ENCODE measurements at places on chromosomes 5 and 9.
A peak's percentile ranks its signal among the peaks of the same experiment; 100 is the strongest.

GRCh38 chr9:81999806-82000205, 11.2 kb downstream of the SPATA31D1 start:
- DNase-seq = no peak

GRCh38 chr9:123395689-123396511, 39.9 kb downstream of the CRB2 start:
- DNase-seq = no peak

GRCh38 chr5:113213551-113214425, 221.0 kb downstream of the TSSK1B start:
- no peak for DNase-seq

- no peak for DNase-seq
These were observed 396.1 kb upstream of the MPDZ start for GRCh38 chr9:13675638-13676000.

- peak; percentile 46 for DNase-seq
These were observed 18.0 kb downstream of the DNLZ start for GRCh38 chr9:136345281-136346156.

DNA sequence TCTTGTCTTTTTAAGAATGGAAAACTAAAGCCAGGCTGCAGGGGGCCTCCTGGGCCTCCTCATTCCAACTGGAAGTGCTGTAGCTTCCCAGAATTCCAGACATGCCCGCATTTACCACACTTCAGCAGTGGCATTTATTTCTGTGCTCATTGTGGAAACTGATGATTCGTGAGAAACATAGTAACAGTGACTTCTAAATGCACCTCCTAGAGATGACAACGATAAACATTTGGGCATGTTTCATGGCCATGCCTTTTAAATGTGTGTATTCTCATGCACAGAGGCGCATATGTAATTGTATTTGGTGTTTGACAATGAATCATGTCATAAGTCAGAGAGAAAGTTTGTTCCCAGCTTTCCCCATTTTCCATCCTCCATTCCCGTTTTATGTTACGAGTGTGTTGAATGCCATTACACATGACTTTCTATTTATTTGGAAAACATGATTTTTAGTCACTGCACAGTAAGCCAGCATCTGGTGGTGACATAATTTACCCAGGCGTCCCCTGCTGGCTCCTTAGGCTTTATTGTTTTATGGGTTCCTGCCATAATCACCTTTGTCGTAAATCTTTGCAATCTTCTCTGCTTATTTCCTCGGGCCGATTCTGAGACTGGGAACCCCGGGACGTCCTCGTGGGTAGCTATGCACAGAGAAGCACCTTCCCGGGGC, 68.8 kb upstream of the FCN2 start:
- DNase-seq = no peak

DNA sequence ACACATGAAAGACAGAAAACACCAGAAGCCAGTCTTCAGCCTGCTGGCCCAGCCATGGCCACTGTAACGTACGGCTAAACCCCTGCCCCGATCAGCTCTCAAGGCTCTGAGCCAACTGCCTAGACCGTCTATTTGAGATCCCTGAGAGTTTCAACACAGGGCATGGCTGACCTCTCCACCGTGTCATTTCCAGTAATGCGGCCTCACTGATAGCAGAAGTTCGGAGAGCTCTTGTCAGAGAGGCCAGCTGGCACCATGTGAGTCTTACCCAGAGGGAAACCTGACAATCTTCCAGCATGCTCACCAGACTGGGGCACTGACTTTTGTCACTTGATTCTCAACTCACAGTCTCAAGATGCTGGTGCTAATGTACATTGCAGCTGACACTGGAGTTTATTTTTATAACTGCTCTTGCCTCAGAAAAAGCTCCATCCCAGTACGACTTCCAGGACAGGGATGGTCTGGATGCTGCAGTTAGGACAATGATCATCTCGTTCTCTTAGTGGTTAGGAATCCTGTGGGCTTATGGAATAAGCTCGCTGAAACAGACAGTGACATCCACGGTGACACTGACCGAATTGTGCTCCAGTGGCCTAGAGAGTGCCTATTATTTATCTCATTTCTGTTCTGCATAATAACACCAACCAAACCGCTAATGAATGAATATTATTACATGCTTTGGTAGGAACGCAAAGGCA, 372.7 kb downstream of the ICE1 start:
- peak; percentile 0 for DNase-seq

GRCh38 chr5:165258197-165258771, 1752.9 kb downstream of the MAT2B start:
- DNase-seq = no peak

GRCh38 chr9:9319007-9319406, 1293.8 kb downstream of the PTPRD start:
- no peak for DNase-seq

DNA sequence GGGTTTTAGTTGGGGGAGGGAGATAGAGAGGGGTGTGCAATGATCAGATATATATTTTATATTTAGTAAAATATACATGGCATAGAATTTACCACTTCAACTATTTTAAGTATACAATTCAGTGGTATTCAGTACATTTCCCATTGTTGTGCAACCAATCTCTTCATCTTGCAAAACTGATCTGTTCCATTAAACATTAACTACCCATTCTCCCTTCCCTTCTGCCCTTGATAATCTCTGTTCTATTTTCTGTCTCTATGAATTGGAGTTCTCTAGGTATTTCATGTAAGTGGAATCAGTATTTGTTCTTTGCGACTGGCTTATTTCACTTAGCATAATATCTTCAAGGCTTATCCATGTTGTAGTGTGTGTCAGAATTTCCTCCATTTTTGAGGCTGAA, 38.6 kb downstream of the TGFBI start:
- no peak for DNase-seq

DNA sequence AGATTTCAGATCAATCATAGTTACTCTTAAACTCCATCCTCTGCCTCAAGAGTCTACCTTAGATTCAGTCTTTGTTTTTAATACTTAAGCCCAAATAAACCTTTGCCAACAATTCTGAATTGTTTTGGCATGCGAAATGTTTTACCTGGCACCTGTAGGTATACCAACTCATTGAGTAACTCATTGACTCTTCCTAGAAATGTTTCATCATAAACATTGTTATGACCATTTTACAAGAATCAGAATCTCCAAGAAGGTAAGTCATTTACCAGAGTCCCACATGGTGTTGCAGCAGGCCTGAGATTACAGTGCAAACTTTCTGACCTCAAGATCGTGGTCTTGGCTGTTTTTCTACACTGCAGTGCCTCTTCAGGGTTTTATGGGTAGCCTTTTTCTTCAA, 750.4 kb downstream of the BRINP1 start:
- no peak for DNase-seq

- DNase-seq = no peak
These were observed 68.6 kb downstream of the VCAN start for GRCh38 chr5:83540105-83540504.

DNA sequence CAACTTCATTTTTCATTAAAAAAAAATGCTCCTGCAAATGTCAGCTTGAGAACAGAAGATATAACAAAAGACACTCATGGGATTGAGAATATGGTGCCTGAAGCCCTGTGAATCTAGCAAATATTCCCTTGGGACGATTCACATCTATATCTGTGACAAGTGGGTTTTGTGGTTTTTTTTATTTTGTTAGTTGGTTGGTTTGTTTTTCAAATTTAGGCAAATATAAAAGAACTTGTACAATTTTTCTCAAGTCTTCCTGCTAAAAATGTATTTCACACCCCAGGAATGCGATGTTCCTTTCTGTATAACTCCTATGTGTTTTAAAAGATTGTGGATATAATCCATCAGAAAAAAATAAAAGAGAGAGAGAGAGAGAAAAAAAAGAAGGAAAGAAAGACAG, 1061.8 kb upstream of the ARRDC3 start:
- no peak for DNase-seq

DNA sequence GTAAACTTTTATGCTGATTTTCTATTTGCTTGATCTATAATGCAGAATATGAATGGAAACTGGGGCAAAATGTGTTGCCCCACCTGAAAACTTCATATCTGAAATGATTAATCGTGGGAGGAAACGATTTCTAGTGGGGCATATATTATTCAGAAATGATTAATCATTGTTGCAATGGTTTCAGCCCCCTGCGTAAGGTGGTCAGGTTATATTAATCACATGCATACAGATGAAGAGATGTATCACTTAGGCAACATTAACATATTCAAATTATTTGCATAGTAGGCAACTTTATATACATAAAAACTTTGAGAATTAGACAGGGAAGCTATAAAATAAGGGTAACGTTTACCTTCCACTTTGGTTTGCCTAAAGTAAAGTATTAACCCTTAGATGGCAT, 49.8 kb downstream of the LSM11 start:
- no peak for DNase-seq

- no peak for DNase-seq
These were observed 32.0 kb downstream of the PAM start for GRCh38 chr5:102787134-102787533.

DNA sequence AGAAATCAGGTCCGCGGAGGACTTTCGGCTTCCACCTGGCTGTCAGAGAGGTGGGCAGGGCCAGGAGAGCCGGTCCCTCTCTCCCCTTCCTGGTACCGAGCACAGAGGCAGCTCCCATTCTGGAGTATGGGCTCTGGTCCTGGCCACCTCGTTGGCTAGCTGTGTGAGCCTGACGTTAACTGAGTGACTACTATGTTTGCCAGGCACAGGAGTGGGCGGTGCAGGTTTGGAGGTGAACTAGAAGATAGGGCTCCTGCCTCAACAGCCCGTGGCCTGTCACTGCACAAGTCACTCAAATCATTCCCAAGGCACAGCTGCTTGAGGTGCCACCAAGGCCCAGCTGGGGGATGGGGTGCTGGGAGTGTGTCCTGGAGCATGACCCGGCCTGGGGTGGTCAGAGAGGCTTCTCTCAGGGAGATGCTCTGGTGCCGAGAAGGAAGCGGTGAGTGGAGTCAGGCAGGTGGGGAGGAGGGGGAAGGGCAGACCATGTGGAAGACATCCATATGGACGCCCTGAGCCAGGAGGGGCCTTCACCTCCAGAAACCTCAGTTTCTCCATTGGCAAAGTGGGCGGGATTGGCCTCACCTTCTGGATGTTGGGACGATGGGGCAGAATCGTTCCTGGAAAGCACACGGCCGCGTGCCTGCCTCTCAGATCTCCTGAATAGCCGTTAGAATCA, 39.5 kb downstream of the NCS1 start:
- DNase-seq = no peak

DNA sequence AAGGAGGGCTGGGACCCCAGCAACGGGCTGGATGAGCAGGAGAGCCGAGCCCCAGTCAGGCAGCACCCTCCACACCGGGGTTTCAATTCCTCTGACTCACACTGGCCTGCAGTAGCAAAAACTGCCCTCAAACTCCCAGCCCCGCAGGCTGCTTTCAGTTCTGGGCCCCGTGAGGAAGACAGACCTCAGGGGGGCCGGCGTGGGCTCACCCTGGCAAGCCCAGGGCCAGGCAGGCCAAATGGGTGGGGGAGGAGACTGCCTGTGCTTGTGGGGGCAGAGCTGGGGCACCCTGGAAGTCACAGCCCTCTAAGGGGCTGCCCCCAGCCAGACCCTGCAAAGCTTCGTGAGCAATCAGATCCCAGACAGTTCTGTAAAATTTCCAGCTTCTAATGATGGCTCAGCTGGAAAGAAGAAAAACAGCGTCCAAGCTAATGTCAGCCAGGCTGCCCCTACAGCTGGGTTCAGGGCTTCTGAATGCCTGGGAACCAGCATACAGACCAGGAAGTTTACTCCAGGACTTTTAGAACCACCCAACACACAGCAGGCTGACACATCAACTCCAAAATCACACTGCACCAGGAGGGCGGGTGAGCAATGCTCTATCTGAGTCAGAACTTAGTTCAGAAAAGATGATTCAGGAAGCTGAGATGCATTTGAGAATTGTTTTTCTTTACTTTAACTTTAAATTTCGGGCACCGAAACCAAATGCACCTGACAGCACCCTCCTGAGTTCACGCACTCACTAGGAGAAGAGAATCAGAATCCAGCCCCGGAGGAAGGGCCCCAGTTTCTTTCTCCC, 34.7 kb downstream of the LPCAT1 start:
- no peak for DNase-seq

- no peak for DNase-seq
These were observed 67.4 kb upstream of the DMRTA1 start for GRCh38 chr9:22379272-22379671.

GRCh38 chr9:89234205-89235067, 55.8 kb upstream of the SHC3 start:
- DNase-seq = no peak

DNA sequence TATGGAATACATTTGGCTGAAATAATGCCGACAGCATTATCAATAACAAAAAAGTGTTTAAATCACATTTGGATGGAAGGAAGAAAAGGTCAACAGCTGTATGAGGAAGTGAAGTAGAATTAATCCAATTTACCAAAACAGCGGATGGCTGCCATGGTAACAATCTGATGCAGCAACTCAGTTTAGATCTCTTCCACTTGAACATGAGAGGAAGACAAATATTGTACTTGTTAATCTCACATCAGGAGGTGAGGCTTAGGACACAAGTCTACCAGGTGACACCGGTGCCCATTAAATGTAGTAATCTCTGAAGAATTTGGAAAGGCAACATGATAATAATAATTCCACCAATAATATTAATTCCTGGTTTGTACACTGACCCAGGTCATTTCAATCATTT, 2.4 kb downstream of the RASEF start:
- peak; percentile 2 for DNase-seq

GRCh38 chr5:146805081-146805480, 73.5 kb downstream of the PPP2R2B start:
- no peak for DNase-seq

DNA sequence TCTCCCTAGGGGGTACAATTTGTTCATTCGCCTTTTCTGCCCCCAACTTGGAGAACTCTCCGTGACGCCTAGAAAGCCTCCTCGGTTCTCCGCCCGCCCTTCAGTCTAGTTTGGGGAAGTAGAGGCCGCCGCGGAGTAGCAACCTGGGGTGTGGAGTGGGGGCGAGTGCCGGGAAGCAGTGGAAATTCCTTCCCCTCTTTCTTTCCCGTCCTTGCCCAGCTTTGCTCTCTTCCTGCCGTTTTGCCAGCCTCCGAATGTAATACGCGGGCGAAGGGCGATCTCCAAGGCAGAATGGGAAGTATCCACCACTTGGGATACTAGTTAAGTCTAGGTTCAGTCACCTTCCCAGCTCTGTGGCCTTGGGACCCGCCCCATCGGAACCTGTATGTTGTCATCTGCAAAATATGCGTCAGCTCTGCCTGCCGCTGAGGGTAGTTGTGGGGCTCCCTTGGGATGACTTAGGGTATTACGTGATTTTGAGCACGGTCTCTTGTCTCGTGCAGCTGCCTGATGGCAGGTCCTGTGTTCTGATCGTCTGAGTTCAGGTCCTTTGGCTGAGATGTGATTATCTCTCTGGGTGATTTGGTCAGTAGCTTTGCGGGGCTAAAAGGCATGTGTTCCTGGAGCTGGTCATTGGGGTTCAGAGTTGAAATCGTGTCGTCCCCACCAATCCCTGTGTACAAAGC, 724 bp downstream of the PAM start:
- peak; percentile 72 for DNase-seq
